ENCODE measurements at places on chromosomes 2 and 18. TPM values are rescaled to one million over a fixed set of nuclear protein-coding genes. Genes with fewer than 3 reads are reported as not detected.

GRCh38 chr2:98521266-98521665 lies 76.6 kb downstream of the INPP4A start:
- DNase-seq = no peak

GRCh38 chr2:224793946-224794345 lies 77.8 kb upstream of the CCDC195 start:
- DNase-seq = no peak

- DNase-seq = no peak
These were observed 12.6 kb downstream of the NT5DC4 start for GRCh38 chr2:112733456-112733855.

GRCh38 chr2:37323176-37323780 lies 1.4 kb downstream of the PRKD3 start:
- DNase-seq = no peak

GRCh38 chr2:237968048-237968862 lies 1.4 kb downstream of the UBE2F start:
- no peak for DNase-seq

DNA sequence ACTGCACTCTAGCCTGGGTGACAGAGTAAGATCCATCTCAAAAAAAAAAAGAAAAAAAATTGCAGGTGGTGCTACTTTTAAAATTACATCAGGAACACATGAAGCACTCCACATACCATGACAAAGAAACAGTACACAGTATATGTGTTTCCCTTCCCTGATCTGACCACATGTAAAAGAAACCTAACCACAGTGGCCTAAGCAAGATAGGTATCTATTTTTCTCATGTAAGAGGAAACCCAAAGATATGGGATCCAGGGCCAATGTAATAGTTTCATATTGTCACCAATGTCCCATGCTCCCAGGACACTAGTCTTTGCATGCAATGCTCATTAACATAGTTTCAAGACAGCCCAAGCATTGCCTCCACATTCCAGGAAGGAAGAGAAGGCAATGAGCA lies 99.9 kb downstream of the DYM start:
- DNase-seq = no peak

- DNase-seq = no peak
These were observed 1.9 kb downstream of the CLASP1 start for GRCh38 chr2:121647396-121647795.

- no peak for DNase-seq
These were observed 98.6 kb upstream of the CABLES1 start for GRCh38 chr18:23036660-23037201.

- no peak for DNase-seq
These were observed 60.6 kb downstream of the IRS1 start for GRCh38 chr2:226738821-226739544.

GRCh38 chr18:31850844-31851243 lies 90.2 kb upstream of the SLC25A52 start:
- DNase-seq = no peak

CREG2 gene
- 0.20 TPM for total RNA-seq

DNA sequence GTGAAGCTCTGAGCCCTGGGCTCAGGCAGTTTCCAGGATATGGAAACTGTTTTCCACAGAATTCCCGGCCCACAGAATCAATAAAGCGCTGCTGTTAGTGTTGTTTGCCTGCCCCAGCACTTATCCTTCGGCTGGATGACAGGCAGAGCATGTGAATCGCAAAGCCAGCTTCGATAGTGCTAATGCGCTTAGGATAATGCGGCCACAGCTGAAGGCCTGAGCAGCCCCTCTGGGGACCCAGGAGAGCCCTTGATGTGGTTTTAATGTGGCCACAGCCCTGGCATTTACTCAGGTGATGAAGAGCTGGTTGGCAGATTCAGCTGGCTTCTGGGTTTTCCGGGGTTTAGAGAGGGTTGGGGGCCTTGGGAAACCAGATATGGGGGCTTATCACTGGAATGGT lies 23.7 kb downstream of the PCARE start:
- no peak for DNase-seq

OSBPL6 gene
- 11.9 TPM for total RNA-seq

DNA sequence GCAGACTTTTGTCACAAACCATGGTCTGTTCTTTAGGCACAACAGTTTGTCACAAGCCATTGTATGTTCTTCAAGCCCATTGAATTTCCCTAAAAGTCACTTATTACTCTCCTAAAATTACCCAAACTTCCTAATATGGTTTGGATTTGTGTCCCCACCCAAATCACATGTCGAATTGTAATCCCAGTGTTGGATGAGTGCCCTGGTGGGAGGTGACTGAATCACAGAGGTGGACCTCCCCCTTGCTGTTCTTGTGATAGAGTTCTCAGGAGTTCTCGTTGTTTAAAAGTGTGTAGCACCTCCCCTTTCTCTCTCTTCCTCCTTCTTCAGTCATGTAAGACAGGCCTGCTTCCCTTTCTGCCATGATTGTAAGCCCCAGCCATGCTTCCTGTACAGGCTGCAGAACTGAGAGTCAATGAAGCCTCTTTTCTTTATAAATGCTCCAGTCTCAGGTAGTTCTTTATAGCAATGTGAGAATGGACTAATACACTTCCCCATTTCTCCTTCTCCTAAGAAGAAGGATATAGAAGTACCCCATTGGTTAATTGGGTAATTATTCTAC lies 11.2 kb upstream of the GYPC start:
- no peak for DNase-seq

GIGYF2 gene
- 64.3 TPM for total RNA-seq

DNA sequence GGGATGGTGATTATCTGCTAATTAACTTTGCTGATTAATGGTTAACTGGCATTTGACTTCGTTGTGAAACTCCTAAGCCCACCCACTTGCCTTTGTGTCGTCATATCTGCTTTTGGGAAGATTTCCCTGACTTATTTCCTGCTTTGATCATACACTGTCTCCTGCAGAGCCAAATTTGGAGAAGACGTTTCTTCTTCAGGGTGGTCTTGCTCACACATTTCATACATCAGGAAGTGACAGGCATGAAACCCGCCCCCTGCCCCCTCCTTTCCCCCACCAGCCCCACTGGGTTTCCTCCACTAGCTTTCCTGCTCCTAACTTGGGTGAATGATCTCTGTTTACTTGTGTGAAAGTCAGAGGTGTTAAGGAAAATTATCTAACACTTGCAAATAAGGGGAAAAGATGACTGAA lies 300.1 kb downstream of the TSN start:
- DNase-seq = peak; percentile 85

LNPK gene
- 20.8 TPM for total RNA-seq

GAL3ST2 gene
- total RNA-seq = not detected

DNA sequence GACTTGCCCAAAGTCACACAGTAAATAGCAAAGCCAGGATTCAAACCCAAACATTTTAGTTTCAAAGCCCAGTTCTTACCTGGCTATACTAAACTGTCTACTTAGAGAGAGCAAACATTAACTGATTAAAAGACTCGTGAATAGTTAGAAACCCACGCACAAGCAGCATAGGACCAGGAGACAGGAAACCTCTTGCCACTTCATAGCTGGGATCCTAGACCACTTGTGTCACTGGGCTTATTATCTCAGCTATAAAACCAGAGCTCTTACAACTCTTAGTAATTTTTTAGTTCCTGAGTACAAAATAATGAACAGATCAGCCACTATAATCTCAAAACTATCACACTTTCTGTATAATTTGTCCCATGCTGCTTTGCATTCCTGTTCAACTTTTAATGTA lies 2.4 kb upstream of the AAK1 start:
- DNase-seq = no peak

- DNase-seq = no peak
These were observed 13.3 kb upstream of the PRELID3A start for GRCh38 chr18:12394428-12394827.

- DNase-seq = no peak
These were observed 121.9 kb downstream of the SMAD7 start for GRCh38 chr18:48828691-48829442.

GRCh38 chr2:207115715-207116364 lies 49.9 kb downstream of the KLF7 start:
- no peak for DNase-seq

ZFP36L2 gene
- 5.7 TPM for total RNA-seq

DNA sequence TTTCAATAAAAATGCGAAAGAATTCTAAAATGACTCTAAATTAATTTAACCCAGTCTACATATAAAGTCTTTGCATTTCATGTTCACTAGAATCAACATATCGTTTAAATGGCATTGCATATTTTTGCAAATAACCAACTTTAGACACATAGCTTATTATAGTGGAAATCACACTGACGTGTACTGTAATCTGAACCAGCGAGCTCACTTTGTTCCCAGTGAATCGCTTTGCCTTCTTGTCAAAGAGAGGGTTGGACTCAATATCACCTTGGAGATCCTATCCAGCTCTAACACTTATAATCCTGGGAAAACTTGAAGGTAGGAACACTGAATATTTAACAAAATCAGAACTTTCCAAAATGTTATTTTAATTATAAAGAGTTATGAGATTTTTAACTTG lies 108.2 kb downstream of the GALNT1 start:
- no peak for DNase-seq

UGT1A10 gene
- not detected for total RNA-seq

DNA sequence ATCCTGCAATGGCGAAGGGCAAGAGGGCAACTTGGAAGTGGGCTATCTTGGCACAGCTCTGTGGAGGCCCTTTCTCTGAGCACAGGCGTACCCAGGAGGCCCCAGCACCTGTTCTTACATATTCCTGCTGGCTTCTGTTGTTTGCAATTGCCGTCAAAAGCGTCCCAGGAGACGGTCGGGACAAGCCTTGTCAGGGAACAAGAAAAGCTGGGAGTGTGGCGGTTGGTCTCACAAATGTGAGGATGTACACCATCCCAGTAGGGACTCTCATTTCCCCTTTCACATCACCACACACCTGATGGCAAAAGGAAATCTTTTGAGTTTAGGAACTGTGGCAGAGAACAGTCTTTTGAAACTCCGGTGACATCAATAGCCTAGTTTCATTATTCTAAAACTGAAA lies 94.7 kb upstream of the EFEMP1 start:
- DNase-seq = no peak

- no peak for DNase-seq
These were observed 8.8 kb downstream of the RPL37A start for GRCh38 chr2:216507220-216508160.

- DNase-seq = no peak
These were observed 30.0 kb downstream of the CTLA4 start for GRCh38 chr2:203897544-203897943.

- DNase-seq = no peak
These were observed 28.5 kb upstream of the DARS1 start for GRCh38 chr2:136013955-136014354.

IL36A gene
- not detected for total RNA-seq

GRCh38 chr18:71673498-71673897 lies 870.6 kb downstream of the CBLN2 start:
- DNase-seq = no peak

- DNase-seq = no peak
These were observed 199.3 kb downstream of the HDAC4 start for GRCh38 chr2:239201531-239201876.

GRCh38 chr2:133812826-133813617 lies 244.8 kb upstream of the NCKAP5 start:
- DNase-seq = no peak

DNA sequence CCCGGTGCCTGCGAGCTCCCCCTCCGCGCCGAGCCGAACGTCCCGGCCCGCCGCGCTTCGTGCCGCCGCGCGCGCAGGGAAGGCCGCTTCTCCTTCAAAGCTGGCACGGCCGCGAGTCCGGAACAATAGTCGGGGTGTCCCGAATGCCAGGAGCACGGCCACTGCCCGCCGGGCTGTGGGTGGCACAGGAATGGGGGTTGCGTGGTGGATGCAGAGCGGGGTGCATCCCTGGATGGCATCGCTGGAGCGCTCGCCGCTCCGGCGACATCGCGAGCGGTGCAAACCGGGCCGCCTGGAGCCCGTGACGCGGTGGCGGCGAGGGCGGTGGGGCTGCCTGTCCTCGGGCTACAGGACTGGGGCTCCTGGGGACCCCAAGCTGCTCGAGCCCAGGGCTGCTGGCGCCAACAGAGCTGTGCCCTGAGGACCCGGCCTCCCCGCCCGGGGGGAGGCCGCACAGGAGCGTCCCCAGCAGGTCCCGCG lies 1.1 kb upstream of the SATB2 start:
- no peak for DNase-seq

GRHL1 gene
- total RNA-seq = 0.57 TPM

GRCh38 chr2:232276733-232277313 lies 101.7 kb upstream of the ALPP start:
- DNase-seq = no peak

DNA sequence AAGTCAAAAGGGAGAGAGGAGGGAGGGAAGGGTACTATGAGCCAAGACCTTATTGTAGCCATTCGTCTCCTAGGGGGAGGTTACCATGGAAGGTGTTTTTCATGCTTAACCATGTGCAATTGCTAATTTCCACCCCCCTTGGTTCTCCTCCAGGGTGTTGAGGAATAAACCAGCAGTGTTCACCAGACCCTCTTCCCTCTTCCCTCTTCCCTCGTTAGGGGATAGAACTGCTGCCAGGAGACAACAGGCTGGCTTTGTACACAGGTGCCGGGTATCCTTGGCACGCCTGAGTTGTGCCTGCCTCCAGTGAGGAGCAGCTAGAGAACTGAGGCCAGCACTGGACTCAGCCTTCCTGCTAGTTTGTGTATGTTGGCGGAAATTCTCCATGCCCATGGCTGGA lies 41.1 kb upstream of the ARL5A start:
- no peak for DNase-seq

FEV gene
- total RNA-seq = not detected

DNA sequence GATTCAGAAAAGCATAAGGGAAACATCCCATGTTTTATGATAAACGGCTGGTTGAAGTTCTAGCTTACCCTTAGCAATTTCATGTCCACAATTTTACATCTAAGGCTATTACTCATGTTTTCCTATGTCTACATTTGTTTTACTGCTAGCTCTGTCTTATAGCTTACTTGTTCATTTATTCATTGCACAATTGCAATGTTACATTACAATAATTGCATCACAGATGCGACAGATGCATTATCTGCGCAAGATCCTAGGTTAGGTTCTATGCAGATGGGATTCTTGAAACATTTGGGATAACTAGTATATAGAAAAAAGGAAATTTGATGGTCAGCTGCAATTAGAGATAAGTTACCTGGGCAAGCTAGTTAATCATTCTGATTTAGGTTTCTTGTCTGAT lies 108.4 kb downstream of the ARHGAP28 start:
- DNase-seq = no peak

DNA sequence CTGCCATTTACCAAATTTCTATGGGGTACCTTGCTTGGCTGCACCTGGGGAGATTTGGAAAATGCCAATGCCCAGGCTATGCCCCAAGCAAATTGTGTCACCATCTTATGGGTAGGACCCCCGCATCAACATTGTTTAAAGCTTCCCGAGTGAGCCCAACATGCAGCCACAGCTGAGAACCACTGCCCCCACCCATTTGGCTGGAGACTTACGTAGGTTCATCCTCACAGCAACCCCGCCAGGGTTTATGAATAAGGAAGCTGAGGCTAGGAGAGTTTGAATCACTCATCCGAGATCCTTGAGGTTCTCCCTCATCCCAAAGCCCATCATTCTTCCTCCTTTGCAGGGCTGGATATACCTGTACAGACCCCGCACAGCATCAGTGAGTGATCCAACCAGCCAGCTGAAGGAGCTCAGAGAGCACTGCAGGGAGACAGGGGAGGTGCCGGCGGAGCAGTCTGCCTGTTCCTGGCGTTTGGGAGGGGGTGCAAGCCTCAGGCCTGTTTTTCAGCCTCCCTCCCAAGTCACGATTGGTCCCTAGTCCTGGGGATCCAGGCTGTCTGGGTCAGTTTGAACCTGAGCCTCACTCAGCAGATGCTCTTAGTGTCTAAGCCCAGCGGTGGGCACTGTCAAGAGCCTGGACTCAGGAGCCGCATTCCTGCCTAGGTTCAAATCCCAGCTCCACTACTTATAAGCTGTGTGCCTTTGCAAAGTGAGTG lies 164.9 kb downstream of the SMAD7 start:
- DNase-seq = no peak

TET3 gene
- total RNA-seq = 6.1 TPM

SRD5A2 gene
- 0.05 TPM for total RNA-seq

All from NCI-H460 (cell line).